ENCODE measurements at places on chromosomes 5 and 9.

DNA sequence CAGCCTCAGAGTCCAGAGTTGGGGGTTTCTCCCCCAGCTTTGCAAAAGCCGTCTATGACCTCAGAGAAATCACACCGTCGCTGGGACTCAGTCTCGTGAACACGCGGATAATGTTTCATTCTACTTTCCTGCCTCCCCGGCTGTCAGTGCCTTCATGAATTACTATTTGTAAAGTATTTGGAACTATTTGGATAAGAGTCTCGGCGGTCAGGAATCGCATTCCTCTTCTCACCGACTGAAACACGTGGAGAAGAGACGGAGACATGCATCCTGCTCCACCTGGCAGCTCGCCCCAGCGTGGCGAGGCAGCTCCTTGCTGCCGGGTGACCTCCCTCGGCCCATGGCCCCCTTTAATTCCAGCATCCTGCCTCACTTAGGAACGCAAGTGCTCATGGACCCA is 23.9 kb downstream of the IRX2 start:
- no peak overlapping the region for H3K4me3 ChIP-seq
- no peak overlapping the region for H3K27ac ChIP-seq
- no peaks in the 10 kb centered on the region for H3K4me1 ChIP-seq
- no peak for DNase-seq
- no peaks in the 10 kb centered on the region for H3K27me3 ChIP-seq

DNA sequence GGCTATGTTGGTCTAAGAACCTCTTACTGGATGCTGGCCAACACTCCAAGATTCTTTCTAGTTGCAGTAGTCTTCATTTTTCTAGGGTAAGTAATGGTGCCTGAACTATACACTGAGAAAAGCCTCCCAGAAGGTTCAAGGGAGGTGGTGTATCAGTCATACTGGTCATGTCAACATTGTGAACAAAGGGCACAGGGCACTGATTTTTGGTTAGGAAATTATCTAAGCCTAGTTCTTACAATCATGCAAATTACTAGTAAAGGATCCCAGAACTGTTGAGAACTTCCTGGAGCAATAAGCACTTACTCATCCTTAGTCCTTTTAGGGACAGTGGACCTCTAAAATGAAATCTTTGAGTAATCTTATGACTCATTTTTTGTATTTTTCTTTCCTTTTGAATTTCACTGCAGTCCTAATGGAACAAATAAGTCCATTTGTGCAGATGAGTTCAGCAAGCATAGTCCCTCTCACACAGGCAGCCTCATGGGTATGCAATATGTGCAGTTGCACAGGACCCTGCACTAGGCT is 21.1 kb upstream of the CDC42SE2 start:
- no peaks in the 10 kb centered on the region for H3K27me3 ChIP-seq
- peaks cover 13% of the 10 kb centered on the region for H3K4me1 ChIP-seq
- no peak overlapping the region for H3K4me3 ChIP-seq
- no peak overlapping the region for H3K27ac ChIP-seq

DNA sequence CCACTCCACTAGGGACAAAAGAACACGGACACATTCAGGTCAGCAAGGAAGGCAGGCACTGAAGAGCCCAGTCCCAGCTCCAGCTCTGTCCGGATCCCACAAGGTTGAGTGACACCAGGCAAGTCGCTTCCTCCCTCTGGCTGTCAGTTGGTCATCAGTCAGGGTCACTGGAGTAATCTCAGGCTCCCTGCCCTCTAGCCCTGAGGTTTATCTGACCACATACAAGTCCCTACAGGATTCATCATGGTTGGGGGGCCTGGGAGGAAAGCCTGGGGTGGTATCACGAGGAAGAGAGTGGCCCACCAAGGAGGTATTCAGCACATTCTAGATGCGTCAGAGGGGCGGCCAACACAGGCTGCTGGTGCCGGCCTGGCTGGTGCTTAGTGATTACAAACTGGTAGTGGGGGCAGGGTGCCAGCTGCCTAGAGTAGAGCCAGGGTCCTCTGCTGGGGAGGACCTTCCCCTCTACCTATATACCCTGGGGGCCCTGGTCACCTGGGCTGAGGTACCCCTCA is 81.5 kb downstream of the SHB start:
- H3K4me1 ChIP-seq: peaks cover 3% of the 10 kb centered on the region
- H3K27me3 ChIP-seq: no peaks in the 10 kb centered on the region
- DNase-seq: no peak
- H3K4me3 ChIP-seq: no peak overlapping the region
- no peaks in the 10 kb centered on the region for H3K36me3 ChIP-seq

DNA sequence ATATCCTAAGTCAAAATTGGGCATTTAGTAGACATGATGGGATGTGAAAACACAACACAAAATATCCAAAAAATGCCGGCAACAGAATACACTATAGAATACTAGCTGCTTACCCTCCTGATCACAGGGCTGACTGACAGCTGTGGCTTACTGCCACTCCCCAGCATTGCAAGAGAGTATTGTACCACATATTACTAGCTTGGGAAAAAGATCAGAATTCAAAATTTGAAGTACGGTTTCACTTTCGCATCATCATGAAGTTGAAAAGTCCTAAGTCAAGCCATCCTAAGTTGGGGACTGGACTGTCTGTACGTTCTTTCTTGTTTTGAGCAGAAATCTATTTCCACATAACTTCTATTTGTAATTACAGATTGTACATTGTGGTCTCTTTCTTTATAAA is 851.4 kb downstream of the MAT2B start:
- no peak overlapping the region for H3K27ac ChIP-seq
- H3K4me1 ChIP-seq: no peaks in the 10 kb centered on the region
- DNase-seq: no peak
- H3K27me3 ChIP-seq: no peaks in the 10 kb centered on the region
- H3K4me3 ChIP-seq: no peak overlapping the region
- H3K36me3 ChIP-seq: no peaks in the 10 kb centered on the region

DNA sequence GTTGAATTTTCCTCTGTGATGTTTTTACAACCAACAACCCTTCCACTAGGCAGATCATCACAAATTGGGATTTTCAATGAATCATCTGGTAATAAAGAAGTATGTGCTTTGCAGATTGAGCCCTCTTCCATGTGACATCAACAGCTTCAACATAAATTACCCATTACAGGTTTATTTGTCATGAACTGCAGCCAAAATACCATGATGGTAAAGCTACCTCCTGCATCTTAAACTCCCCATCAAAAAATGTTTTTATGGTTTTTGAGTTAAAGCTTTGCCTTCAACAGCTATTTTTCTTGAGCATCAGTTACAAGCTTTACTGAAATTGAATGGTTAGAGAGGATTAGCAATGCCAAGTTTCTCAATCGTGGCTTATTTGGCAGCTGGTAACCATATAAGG is 211.4 kb upstream of the TUSC1 start:
- H3K27me3 ChIP-seq: no peaks in the 10 kb centered on the region
- no peak overlapping the region for H3K27ac ChIP-seq
- H3K4me1 ChIP-seq: no peaks in the 10 kb centered on the region
- H3K4me3 ChIP-seq: no peak overlapping the region
- no peaks in the 10 kb centered on the region for H3K36me3 ChIP-seq

GRCh38 chr5:115435065-115435777 is 109.4 kb downstream of the FEM1C start:
- no peak overlapping the region for H3K27ac ChIP-seq
- peaks cover 2% of the 10 kb centered on the region for H3K4me1 ChIP-seq
- no peak for DNase-seq

DNA sequence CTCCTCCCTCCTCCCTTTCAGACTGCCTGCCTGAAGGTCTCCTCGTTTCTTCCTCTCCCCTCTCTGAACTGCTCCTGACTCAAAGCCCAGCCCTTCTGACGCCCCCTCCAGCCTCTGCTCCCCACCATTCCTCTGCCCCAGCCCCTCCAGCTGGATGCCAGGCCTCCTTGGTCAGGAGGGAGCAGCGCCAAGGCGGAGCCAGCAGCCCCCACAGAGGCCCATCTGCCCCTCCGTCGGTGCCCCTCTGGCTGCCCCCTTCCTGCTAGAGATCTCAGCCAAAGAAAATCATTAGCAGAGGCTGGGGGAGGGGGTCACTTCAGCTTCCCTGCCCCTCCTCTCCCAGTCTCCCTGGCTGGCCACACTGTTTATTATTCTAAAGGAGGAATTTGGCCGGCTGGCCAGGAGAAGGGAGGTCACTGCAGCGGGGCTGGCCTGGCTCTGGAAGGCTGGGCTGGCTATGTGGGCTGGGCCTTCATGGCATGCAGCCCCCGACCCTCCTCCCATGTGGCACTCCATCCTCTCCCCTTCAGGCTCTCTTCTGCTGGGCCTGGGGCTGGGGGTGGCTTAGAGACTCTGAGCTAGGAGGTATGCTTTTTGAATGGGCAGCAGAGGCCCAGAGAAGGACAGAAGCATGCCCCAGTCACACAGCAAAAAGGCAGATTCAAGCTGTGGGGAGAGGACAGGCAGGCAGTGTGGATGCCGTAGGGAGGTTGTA is 16.9 kb downstream of the PDGFRB start:
- no peaks in the 10 kb centered on the region for H3K4me1 ChIP-seq
- H3K4me3 ChIP-seq: no peak overlapping the region
- H3K27me3 ChIP-seq: no peaks in the 10 kb centered on the region
- no peaks in the 10 kb centered on the region for H3K36me3 ChIP-seq
- H3K27ac ChIP-seq: no peak overlapping the region
- no peak for DNase-seq

GRCh38 chr9:135136991-135137832 is 49.7 kb downstream of the OLFM1 start:
- no peak overlapping the region for H3K27ac ChIP-seq
- H3K36me3 ChIP-seq: no peaks in the 10 kb centered on the region
- H3K27me3 ChIP-seq: peaks cover 11% of the 10 kb centered on the region
- H3K4me1 ChIP-seq: no peaks in the 10 kb centered on the region

- no peaks in the 10 kb centered on the region for H3K36me3 ChIP-seq
- no peak overlapping the region for H3K27ac ChIP-seq
- DNase-seq: no peak
- H3K4me1 ChIP-seq: no peaks in the 10 kb centered on the region
These were observed 293.8 kb upstream of the GRAMD2B start for GRCh38 chr5:126129431-126129830.

DNA sequence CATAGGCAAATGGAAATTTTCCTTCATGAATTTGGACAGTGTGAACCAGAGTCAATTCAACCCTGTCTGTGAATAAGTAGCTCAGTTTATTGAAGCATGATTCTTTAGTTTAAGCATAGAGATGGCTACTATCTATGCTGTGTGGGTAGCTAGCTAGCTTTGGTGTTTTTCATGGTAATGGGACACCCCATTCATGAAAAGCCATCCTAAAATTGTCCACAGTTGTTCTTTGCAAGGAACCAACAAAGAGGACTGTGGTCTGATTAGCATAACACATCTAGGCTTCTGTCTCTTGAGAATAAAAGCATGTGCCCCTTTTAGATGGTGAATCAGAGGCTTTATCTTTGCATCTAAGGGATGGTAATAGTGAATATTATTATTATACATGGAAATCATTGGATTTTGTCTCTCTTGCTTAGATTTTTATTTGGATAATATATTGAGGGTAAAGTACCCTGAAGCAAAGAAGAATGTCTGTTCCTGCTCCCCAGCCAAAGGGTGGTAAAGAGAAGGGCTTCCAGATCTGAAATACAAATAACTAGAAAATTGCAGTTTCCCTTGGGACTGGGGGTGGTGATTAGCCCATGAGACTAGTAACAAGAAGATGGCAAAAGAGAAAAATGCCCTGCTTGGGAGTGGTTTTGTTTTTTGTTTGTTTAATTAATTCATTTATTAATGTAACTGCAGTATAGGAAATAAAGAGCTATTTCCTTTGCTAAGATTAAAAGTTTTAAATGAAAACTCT is 624.2 kb upstream of the ZNF608 start:
- H3K4me3 ChIP-seq: no peak overlapping the region
- no peak overlapping the region for H3K27ac ChIP-seq
- H3K4me1 ChIP-seq: no peaks in the 10 kb centered on the region
- no peaks in the 10 kb centered on the region for H3K27me3 ChIP-seq

GRCh38 chr5:80093796-80094195 is 58.6 kb downstream of the THBS4 start:
- peak overlapping the region; percentile 27 for H3K27ac ChIP-seq
- H3K4me1 ChIP-seq: peaks cover 17% of the 10 kb centered on the region
- H3K4me3 ChIP-seq: no peak overlapping the region
- DNase-seq: no peak
- no peaks in the 10 kb centered on the region for H3K27me3 ChIP-seq
- H3K36me3 ChIP-seq: no peaks in the 10 kb centered on the region

DNA sequence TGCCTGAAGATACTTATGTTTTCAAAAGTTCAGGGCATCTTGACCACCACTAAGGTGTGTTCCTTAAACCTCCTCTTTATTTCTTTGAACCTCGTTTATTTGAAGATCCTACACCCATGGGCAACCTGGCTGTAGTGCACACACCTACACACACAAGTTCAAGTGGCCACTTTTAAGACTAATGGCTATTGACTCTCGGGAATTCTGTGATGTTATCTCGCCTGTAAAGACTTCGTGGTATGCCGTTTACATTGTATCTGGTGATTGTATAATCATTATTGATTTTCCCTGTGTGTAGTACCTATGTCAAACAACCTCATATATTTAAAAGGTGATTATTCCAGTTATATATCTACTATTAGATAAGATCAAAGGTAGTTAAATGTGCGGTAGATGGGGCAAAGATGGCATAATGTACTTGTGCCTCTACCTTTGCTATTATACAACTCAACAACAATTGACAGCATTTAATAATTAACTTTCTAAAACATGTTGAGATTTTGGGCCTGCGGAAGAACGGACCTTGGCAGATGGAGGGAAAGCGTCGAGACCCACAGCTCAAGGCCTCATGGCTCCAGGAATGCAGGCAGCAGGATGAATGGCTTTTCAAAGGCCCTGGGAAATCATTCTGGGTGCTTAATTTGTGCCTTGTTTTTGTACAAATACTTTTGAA is 51.4 kb upstream of the IRX2 start:
- DNase-seq: no peak
- no peak overlapping the region for H3K4me3 ChIP-seq
- no peaks in the 10 kb centered on the region for H3K4me1 ChIP-seq
- H3K27ac ChIP-seq: no peak overlapping the region

DNA sequence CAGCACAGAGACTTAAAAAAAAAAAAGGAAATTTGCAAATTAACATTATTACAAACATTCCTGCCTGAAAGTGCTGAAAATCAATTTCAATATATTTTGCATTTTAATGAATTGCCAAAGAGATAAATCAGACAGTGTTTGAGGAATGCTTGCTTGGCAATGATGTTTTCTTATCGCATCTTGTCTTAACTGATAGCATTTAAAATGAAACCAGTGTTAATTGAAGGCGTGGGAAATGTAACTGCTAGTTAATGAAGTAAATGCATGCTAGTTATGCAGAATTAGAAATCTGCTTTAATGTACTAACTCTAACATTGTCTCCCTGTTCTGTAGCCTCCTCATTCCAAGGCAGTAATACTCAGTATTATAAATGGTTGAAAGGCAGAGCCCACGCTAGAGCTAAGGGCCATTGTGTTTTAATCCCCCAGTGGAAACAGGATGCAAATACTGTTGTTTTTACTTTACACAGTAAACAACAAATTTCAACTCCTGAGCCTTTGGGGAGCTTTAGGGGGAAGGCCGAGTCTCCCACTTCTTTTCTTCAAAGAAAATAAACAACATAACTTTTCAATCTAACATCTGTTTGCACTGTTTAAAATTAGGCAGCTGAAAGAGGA is 586.9 kb downstream of the TLE4 start:
- H3K27me3 ChIP-seq: peaks cover 11% of the 10 kb centered on the region
- DNase-seq: no peak
- H3K27ac ChIP-seq: no peak overlapping the region
- no peaks in the 10 kb centered on the region for H3K4me1 ChIP-seq

All from activated CD8-positive, alpha-beta T cell treated with anti-CD3 and anti-CD28 coated beads for 36 hours (primary cell).